Stimulated activated CD8-positive, alpha-beta memory T cell treated with anti-CD3 and anti-CD28 coated beads, Interleukin-7, amount 100 ng/mL, for 1 hour (primary cell): ENCODE measurements at places on chromosomes 2 and 18.

- no peak for DNase-seq
These were observed 243.6 kb upstream of the EPAS1 start for GRCh38 chr2:46053564-46053963.

DNA sequence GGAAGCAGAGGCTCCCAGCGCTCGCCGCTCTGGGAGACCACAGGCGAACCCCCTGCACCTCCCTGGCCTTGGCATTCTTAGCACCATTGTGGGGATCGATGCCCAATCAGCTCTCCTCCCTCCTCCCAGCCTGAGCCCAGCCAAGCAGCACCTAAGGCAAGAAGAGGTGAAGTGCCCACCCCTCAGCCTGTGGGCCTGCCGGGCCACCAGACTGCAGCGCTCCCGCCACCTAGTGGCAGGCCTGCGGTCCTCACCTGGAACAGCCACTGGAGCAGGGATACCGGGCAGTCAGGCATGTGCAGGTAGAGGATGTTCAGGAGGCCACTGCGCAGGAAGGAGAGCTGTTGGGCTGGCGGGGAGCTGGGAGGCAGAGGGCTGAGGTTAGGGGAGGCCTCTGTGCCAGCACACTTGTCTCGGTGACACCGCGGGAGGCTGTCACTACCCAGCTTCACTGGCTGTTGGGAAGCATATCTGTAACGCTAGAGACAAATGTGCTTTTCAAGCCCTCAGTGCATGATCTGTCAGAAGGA, 35.2 kb downstream of the FAM178B start:
- DNase-seq = peak; percentile 57

- DNase-seq = no peak
These were observed 86.6 kb upstream of the CAVIN2 start for GRCh38 chr2:191933307-191934105.

DNA sequence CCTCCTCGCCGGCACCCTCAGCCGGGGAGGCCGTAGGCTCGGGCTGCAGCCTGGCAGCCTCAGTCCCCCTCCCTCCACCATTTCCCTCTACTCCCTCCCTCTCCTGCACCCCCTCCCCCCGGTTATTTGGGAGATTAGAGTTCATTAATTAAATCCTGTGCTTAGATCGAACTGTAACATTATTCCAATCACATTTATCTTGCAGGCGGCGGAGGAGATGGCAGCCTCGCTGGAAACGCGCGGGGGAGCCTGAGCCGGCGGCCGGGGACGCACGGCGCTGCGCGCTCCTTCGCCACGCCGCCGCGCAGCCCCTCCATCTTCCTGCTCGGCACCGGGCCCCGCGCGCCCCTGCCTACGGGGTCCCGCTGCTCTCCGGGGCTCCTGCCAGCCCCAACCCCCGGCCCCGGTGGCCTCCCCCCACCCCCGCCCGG, at the start of gene ST8SIA3:
Gene ST8SIA3, plus strand, starts transcription at position 287 of the 431 bp plus-strand sequence. CDS start 290 bp downstream, outside the sequence.
- no peak for DNase-seq

- no peak for DNase-seq
These were observed 18.6 kb downstream of the SMAD2 start for GRCh38 chr18:47911877-47912276.

DNA sequence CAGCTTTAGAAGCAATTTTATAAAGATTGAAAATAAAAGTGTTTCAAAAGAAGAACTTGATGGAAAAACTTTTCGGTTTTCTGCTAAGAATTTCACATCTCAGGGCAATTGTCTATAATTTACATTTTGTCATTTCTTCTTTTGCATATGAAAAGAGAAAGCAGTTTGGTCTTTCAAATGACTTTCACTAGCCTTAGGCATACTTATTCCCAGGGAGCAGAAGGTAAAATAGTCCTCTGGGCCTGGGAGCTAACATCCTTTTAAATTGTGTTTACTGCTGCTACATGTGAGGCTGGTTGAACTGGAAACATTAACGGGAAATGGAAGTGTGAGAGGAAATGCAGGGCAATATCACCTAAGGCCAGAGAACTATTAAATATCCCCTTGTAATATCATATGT, 37.1 kb downstream of the MYO3B start:
- DNase-seq = no peak

- no peak for DNase-seq
These were observed 6.4 kb upstream of the PSD4 start for GRCh38 chr2:113167115-113167932.

- DNase-seq = no peak
These were observed 56.6 kb upstream of the TLK1 start for GRCh38 chr2:171217330-171217729.

DNA sequence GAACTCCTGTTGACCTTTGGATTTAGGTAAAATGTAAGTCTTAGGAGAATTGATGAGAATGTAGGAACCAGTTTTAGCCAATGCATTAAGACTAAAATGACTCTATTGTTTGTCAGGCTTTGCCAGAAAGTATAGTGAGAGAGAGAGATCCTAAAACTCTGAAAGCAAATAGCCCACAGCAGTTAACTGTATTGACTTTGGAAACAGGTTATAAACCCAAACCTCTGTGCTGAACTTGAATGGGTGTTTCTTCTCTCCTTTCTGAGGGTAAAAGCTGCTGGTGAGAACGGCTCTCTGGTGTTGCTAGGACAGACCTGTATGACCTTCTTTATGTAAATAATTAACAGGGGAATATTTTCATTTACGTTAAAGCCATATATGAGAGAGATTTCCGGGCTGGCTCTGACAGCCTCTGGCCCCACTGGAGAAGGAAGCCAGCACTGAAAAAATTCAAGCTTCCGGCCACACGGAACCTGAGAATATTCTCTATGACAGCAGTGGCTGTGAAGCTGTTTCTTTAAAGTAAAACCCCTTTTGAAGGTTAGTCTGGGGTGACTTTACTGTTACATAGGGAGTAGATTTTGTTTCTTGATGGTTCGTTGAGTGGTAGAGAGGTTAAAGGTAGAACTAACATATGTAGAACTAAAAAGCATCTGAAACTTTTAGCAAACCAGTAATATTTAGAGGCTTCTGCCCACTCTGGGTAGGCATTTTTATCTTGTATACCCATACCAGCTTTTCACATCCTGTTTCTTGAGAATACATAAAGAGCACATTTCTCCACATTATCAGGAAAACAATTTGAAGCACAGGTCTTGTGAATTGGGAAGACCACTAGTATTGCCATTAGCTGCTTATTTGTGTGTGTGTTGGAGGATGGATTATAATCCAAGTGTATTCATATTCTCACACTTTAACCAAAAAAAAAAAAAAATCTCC, 123.8 kb downstream of the SPTBN1 start:
- DNase-seq = no peak

DNA sequence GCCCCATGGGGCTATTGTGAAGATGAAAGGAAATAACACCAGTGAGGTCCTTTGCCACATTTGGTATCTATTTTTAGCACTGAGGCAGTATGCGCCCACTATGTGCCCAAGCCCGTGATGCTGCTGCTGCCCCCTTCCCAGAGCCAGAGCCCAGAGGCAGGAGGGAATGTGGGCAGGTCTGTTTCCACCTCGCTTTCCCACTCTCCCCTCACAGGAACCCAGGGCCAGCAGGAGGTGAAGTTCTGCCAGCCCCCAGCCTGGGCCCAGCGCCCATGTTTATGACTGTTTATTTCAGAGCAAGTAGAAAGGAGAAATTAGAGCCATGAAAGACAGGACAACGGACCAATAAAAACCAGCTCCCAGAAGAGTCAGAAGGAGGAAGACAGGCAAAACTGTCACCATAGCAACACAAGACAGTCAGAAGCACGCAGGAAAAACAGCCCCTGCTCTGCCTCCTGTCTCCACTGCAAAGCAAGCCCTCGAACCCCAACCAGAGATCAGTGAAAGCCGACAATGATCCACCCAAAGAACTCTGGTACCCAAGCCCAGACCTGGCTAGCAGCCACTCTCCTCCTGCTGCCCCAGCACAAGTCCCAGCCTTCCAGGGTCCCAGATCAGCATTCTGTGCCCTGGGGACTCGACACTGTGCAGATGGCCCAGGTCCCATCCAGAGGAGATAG, 1.4 kb downstream of the CYRIA start:
- DNase-seq = no peak

DNA sequence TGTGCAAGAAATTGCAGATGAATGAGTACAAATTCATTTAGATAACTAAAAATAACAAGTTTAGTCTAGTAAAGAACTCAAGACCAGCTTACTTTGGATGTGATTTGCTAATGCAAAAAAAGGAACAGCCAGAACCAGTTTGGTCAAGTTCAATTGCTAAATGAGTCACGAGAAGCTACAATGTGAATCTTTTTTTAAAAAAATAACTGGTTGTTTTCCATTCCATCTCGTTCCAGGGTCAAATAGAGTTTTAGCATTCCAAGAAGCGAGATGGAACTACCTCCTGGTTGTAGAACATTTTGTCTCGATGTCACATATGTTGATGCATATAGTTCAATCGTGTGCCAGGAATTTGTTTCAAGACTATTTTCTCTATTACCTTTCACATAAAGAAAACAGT, 65.0 kb upstream of the IKZF2 start:
- no peak for DNase-seq

- DNase-seq = no peak
These were observed 128.0 kb upstream of the HNRNPA3 start for GRCh38 chr2:177084607-177085006.

GRCh38 chr18:31741097-31741735, 19.5 kb downstream of the SLC25A52 start:
- peak; percentile 13 for DNase-seq

- DNase-seq = no peak
These were observed 41.1 kb downstream of the TMEM185B start for GRCh38 chr2:120182019-120182560.

DNA sequence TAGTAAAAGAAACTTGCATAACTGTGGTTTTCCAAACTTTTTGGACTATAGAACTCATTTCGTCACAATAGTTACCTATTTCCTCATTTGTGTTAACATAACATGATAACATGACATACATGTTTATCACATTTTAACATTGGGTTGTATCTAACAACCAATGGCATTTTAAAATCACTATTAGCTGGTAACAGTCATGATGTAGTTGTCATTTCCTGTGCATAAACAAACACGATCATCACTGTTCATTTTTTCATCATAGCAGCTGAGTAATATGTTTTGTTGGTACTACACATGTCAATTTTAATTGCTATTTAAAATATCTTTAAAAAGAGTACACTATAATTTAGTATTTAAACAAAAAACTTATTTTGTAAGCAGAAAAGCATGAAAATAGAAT, 402.4 kb downstream of the SATB2 start:
- no peak for DNase-seq

DNA sequence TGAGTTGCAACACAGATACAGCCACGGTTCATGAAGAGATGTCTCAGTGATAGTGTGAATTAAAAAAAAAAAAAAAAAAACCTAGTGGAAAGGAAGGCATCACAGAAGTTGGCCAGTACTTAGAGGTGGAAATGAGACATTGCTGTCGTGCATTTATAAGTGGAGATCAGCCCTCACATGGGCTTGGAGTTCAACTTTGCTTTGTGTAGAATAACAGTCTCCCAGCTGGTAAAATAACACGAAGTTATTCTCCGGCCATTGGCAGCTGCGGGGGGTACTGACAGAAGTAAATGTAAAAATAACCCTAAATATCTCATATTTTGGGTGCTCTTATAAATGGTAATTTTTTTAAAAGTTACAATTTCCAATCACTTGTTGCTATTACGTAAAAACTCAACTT, 98.8 kb upstream of the TMEM18 start:
- no peak for DNase-seq

- DNase-seq = no peak
These were observed 9.4 kb downstream of the COL3A1 start for GRCh38 chr2:188983427-188984064.

DNA sequence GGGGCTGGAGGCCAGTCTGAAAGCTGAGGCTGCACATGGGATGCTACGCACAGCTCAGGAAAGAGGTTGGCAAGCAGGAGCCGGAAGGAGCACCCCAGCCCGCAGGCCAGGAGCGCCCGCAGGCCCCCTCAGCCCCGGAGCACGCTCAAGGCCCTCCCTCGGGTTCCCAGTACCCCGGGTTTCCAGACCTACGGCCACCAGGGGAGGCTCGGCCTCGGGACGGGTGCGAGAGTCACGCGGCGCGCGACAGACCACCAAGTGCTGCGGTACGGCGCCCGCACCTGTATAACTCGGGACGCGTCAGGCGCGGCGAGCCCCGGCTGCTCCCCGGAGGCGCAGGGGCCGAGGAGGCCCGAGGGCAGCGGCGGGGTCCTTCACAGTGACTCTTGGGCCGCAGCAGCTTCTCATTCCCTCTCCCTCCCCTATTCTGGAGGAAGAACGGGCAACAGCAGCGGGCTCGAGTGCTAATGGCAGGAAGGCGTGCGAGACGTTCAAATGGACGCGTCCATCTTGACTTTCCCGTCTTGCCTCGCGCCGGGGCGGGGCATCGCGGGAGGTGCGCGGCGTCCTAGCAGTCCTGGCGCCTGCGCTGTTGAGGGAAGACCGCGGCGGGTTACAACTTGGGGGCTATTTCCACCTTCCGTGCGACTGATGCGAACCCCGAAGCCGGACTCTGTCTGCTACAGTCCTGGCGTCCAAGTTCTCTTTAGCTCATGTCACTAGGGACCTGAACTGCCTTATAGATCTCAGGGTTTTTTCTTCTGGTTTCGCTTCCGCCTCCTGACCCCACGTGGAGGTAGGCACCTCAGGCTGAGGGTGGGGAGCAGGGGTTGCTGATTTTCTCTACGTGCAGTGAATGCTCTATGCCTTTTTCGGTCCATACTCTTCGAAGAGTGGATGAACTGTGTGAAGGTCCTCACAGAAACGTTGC, at the start of gene ANAPC1:
Gene ANAPC1, minus strand, starts transcription at position 533 of the 931 bp plus-strand sequence. CDS start 3,368 bp downstream, outside the sequence.
- DNase-seq = peak; percentile 71

GRCh38 chr2:37585295-37585908, 86.0 kb downstream of the CDC42EP3 start:
- DNase-seq = no peak

DNA sequence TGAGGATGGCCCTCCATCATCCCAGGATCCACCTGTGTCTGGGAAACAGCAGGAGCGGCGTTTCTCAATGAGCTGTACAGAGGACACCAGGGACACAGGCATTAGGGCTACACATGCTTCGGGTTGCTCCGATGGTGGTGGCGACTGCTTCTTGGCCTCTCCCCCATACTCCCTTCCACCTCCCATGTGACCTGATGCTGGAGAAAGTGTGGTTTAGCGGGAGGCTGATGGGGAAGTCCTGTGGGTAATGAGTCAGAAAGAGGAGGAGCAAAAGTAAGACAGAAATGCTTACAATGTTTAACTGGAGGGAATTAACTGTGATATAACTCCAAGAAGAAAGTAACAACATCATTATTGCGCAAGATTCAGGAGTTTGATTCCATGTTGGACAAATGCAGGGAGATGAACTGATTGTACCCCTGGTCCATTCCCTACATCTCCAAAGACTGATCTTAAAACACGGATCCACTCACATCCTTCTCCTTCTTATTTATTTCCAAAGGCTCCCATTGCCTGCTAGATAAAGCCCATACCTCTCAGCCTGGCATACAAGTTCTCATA, 186.6 kb downstream of the NRP2 start:
- DNase-seq = no peak

DNA sequence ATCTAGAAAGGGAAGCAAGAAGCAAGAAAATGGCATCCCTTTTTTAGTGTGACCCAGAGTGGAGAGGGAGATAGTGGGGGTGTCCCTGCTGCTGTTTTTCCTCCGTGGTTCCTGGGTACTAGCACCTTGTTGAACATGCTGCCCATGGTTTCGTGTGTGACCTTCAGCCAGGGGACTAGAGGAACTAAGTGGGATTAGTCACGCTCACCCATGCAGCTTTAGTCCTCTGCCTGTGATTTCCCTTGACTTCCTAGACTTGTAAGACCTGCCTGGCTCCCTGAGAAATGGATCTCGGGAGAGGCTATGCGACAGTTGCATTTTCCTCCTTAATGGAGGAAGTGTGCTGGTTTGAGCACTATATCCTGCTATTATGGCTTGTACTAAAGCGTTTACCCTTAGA, 471.4 kb downstream of the DCDC2C start:
- no peak for DNase-seq

GRCh38 chr2:203177361-203177760, 61.5 kb upstream of the CYP20A1 start:
- no peak for DNase-seq
